ENCODE measurements at places on chromosomes 12 and 14.

DNA sequence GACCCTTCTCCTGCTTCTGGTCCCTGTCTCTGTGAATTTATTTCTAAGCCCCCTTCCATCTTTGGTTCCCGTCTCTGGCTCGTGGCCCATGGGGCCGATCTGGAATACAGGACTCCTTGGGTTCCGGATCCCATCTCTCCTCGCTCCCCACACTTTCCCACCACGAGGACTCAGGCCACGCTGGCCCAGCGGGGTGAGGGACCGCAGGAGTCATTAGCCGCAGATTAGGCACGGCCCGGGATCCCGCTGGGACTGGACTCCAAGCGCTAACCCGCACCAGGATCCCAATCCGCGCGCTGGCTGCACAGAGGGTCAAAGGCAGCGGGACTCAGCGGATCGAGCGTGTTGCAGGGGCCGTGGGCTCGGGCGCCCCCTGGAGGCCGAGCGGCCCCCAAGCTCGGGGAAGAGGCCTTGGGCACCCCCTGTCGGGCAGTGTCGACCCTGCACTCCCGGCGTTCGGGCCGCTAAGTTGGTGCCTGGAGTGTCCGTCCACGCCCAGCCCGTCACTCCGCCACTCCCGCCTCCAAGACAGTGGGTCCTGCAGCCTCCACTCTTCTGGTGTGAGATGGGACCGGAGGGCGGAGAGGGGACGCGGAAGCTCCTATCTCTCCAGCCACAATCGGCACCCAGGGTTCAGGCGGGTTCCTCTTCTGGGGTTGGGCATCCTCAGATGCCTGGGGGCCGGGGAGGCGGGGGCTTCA lies 9.5 kb downstream of the SHMT2 start:
- no peak for DNase-seq

DNA sequence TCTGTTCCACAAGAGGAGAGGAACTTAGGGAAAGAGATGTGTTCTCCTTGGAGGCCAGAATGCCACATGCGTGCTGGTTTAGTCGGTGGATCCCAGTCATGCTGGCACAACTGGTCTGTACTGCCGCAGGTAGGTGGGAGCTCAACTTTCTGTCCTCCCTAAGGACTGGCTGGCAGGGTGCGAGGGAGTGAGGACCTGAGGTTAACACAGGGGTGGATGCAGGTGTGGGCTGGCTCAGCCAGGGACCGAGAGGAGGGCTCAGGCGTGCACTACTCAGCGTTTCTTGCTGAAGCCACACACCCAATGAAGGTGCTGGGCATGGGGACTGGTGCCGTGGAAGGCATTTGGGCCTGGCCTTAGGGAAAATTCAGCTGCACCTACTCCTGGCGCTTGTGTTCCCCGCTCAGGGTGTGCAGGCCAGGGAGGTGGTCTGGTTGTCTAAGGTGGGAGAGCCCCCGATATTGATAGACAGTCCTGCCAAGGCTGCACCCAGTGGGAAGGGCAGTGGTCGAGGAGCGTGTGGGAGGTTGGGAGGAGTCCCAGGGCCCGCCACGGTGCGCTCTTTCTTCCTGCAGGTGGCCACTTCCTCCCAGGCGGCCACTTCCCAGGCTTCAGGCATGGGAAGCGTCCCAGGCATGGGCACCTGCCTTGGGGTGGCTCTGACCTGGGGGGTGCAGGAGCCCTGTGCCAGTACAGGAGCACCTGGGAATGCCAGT lies 138.4 kb downstream of the ADGRD1 start:
- DNase-seq: no peak

- DNase-seq: no peak
These were observed 240.5 kb downstream of the C12orf75 start for GRCh38 chr12:105570944-105571343.

DNA sequence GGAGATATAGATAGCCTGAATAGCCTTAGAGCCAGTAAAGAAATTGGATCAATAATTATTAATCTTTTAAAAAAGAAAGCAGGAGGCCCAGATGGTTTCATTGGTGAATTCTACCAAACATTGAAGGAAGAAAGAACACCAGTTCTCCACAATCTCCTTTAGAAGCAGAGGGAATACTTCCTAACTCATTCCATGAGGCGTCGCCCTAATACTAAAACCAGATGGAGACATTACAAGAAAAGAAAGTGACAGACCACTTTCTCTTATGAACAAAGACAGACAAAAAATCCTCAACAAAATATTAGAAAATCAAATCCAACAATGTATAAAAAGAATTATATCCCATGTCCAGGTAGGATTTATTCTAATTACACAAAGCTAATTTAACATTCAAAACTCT lies 362.6 kb downstream of the BCAT1 start:
- no peak for DNase-seq

GRCh38 chr14:105317546-105317945 lies 3.0 kb downstream of the PACS2 start:
- no peak for DNase-seq

DNA sequence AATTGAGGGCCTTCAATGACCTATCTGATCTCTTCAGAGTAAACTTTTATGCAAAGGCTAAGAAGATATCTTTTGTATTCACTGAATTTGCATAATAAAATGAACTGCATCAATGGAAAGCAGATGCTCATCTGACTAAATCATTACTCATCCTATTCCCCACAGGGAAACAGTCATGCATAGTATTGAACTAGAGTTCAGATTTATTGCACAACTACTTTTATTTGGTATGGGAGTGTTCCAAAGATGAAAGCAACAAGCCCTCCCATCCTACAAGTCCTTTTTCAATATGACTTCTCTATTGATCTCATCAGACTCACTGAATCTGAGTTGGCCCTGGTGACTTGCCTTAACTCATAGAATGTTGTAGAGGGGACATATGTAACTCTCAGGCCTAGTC lies 159.8 kb downstream of the KITLG start:
- peak; percentile 94 for DNase-seq

DNA sequence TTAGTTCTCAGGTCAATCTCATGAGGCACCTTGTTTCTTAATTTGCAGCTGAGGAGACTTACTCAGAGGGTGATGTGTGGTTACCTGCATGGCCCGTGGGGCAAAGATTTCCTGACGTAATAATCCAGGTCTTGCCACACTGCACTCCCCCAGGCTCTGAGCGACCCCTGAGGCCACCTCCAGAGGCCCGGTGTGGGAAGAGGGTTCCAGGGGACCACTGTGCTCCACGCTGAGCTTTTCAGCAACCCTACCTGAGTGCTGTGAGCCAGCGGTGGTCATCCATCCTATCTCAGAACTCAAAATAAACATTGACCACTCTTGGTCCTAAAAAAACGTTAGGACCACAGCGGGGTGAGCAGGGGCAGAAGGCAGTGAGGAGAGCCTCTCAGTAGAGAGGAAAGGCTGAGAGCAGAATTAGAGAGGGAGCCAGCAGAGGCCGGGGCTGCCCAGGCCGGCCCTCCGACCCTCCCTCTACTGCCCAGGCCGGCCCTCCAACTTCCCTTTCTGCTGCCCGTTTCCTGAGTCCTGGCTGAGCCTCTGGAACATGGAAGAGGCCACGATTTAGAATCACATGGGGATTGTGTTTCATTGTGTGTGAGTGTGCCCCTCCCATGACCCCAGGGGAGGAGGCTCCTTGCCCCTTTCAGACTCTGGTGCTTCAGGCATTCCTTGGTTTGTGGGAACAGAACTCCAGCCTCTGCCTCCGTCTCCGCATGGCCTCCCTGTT lies 188.2 kb upstream of the DIO3 start:
- no peak for DNase-seq

DNA sequence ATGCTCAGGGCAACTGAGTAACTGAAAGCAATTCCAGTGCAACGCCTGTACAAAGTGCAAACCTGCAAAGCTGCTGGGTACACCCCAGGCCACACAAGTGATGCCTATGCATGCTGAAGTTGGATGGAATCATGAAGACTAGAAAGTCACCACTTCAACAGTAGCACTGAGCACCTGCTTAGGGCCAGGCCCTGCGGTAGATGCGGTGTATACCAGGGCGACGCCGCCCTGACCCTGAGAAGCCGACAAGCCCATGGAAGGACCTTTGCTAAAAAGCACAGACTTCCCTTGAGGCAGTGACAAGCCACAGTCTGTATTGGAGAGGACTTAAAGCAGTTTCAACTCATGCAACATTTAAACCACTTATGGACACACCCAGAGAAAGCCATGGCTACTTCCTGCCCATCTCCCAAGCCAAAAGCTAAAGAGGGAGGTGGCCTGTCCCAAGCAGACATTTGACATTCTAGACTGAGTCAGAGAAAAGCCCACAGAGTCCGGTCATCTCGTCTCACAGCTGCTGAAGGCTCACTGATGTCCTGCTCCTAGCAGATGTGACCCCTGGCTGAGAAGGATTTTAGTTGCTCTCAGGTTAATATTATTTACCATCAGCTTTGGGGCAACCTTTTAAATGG lies 843.9 kb upstream of the TMEM132C start:
- no peak for DNase-seq

DNA sequence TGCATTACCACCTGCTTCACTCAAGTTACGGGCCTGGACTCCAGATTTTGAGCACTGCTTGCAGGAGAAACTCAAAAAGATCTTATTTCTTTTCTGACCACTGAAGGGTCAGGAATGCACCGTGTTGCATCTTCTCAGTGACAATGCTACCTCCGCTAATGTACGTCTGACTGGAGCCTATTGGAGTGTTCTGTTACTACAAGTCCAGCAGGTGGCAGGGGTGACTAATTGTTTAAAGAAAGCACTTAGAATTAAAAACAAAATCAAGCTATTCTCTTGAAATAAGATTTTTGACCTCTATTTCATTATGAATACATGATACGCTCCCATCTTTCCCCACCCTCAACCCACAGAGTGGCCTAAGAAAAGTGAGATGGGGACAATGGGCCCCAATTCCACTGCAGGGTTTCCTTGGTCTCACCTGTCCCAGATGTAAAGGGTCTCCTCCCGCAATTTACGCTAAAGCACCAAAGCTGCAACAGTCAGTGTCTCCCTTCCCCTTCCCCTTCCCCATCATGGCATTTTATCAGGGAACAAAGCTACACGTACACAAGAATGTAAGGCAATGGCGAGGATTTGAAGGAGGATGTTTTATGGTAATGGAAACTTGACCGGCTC lies 2.2 kb downstream of the TBPL2 start:
- no peak for DNase-seq

- DNase-seq: no peak
These were observed 31.4 kb downstream of the MVK start for GRCh38 chr12:109605016-109605415.

GRCh38 chr14:72716476-72716875 lies 177.4 kb downstream of the DPF3 start:
- DNase-seq: no peak

DNA sequence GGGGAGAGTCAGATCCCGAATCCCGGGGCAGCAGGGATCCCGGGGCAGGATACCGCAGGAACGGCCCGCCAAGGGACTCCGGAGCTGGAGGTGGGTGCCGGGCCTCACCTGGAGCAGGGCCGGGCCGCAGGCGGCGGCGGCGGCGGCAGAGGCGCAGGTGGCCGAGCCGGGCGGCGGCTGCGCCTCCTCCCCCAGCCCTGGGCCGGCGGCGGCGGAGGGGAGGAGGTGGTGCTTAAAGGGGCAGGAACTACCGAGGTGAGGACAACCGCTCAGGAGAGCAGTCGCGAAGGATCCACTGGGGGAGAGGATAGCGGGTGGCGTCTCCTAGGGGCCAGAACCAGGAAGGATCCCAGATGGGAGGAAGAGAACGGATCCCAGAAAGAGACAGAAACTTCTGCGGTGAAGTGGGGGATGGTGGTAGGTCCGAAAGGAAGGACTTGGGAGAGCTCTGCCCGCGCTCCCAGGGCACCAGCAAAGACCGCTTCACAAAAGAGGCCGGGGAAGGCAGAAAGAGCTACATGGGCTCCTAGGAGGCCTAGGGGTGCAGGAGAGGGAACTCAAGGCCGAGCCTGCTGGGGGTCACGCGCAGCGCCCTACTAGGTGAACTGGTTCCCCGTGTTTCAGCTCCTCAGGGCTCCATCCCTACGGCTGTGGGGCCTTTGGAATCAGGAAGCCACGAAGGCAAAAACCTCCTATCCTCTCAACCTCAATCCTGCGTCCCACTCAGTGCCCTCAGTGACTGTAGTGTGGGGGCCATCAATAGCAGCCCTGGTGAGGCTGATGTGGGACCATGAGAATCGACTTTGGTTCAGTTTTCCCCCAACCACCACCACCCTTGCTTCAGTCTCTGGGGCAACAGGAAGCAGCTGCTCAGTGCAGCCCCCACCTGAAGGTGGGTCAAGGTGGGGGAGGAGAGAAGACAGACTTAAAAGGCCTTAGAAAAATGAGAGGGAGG lies 5.0 kb upstream of the BAZ2A start:
- DNase-seq: peak; percentile 78

- DNase-seq: no peak
These were observed 49.5 kb downstream of the ATP2A2 start for GRCh38 chr12:110330544-110330943.

GRCh38 chr14:73747379-73748211 lies 33.4 kb upstream of the PNMA1 start:
- DNase-seq: no peak

- no peak for DNase-seq
These were observed 935 bp upstream of the CRIP1 start for GRCh38 chr14:105485739-105486162.

DNA sequence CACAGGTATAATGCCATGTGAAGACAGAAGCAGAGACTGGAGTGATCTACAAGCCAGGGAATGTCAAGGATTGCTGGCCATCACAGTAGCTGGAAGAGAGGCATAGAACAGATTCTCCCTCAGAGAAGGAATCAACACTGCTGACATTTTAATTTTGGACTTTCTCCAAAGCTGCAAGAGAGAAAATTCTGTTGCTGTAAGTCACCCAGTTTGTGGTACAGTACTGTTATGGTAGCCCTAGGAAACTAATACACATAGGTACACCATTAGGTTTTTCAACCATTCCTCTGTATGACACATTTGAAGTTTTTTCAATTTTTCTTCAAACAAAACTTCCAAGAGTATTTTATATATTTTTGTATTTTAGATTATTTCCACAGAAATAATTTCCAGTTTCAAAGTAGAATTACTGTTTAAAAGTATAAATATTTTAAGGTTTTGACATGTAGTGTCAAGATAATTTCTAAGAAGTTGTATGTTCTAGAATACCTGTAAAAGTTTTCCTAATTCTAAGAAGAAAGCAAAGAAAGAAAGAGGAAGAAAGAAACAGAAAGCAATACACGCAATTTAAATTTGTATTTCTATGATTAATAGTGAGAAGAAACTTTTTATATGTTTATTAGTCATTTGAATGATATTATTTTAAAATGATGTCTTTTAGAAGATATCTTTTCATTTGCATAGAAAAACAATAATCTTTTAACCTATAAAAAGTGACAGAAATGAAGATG lies 64.9 kb upstream of the CATSPERB start:
- no peak for DNase-seq

GRCh38 chr12:64595863-64596793 lies 14.2 kb upstream of the RASSF3 start:
- no peak for DNase-seq

Measured in HS-5 (cell line).